ENCODE measurements at places on chromosomes 11 and 22.

- peak; percentile 46 for DNase-seq
Observed at GRCh38 chr11:10899121-10899830, 41.4 kb upstream of the ZBED5 start.

- no peak for DNase-seq
Observed at GRCh38 chr11:127564810-127565209, 564.2 kb upstream of the KIRREL3 start.

GRCh38 chr22:47658182-47658581, 895.7 kb downstream of the TBC1D22A start:
- DNase-seq: no peak

DNA sequence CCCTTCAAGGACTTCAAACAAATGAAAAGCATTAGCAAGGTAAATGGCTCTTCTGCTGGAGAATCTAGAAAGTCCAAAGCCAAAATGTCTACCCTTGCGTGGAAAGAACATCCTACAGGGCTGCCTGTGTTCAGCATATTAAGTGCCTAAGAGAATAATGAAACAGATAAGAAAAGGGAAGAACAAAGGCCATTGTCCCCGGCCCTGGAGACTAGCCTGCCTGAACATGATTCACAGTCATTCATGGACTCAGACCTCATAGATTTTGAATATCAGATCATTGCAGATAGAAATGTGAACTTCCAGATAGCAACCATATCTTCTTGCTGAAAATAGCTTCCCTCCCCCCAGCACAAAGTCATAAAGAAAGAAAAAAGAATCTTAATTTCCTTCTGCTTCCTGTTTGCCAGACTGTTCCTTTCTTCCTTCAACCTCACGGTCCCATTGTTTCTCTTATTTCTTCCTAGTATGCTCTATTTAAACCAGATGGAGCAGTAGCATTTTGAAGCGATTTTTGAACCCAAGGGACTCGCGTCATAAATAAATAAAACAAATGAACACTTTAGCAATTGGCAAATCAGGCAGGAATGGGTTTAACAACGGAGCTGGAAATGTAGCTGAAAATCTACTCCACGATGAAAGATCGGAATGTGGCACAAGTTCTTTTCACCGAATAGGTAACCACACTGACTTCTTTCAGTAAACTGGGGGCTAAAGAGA, 408.2 kb upstream of the CCDC90B start:
- DNase-seq: no peak

GRCh38 chr11:94968334-94968958, 4.9 kb downstream of the CWC15 start:
- DNase-seq: no peak

- no peak for DNase-seq
Observed at GRCh38 chr11:48107188-48107704, 109.4 kb upstream of the OR4B1 start.

DNA sequence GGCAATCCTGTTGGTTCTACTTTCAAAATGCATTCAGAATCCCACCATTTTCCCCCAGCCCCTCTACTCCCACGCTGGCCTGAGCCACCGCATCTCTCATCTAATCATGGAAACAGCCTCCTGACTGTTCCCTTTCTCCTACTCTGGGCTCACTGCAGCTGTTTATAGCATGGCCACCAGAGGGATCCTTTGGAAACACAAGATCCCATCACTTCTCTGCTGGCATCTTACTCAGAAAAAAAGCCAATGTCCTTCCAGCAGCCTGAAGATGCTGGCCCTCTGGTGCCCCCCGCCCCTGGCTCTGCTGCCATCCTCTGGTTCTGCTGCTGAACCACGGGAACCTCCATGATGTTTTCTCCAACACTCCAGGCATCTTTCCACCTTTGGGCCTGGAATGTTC, 11.1 kb downstream of the MS4A8 start:
- no peak for DNase-seq

- DNase-seq: no peak
Observed at GRCh38 chr11:70860888-70861287, 391.5 kb downstream of the SHANK2 start.

DNA sequence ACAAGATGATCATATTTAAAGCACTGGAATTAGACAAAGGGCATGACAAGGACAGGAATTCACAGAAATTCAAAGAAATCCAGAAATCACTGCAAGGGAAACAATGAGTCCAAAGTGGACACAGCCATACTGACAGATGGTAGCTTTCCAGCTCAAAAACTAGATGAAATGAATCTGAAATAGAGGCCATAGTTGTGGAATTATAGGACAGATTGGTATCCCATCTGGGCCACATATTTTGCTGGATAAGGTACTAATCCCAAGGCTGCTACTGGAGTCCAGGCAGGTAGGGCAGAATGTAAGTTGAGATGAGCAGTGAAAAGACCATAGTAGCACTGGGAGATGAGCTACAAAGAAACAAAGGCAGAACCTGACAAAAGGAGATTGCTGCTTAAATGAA, 258.3 kb upstream of the ANO3 start:
- no peak for DNase-seq

DNA sequence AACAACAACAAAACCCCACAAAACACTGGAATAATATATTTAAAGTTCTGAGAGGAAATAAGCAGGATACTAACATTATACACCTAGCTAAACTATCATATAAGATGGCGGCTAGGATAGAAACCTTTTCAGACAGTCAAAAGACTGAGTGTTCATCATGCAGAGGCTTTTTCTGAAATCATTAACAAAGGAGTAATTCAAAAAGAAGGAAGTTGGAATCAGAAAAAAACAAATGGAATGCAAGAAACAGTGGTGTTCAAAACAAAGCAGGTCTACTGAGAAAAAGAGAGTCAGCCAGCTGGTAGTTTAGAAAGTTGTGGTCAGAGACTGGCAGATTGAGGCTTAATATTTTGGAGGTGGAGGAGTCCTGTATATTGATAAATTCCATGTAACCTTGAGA, 30.1 kb upstream of the ZBTB44 start:
- DNase-seq: no peak

DNA sequence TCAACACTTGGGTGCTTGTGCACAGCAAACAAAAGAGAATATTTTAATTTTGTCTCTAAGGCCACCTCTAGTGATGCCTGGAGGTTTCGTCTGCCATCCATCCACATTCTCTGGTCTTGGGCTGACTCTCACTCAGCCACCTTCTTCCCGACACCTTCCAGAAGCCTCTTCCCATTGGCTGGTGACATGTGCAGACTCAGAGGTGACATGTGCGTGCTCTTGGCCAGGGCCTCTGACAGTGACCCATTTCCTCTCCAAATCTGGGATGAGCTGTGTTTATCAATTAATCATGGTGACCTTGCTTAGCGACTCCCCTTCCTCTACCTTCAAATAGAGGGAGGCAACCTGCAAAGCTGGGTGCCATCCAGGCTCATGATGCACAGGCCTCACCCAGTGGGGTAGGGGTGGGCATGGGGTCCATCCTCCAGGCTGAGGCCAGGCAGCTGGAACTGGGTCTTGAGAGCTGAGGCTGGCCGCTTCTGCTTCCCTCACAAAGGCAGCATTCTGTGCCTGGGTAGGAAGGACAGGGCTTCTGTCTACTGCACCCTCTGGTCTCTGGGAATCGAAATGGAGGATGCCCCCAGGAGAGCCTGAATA, 91.8 kb downstream of the DHCR7 start:
- no peak for DNase-seq
